Fibroblast of skin of back (primary cell): ENCODE measurements at places on chromosomes 6 and 20.
A peak's percentile ranks its signal among the peaks of the same experiment; 100 is the strongest.

GRCh38 chr20:12833861-12834260, 174.9 kb upstream of the SPTLC3 start:
- DNase-seq, result no peak

DNA sequence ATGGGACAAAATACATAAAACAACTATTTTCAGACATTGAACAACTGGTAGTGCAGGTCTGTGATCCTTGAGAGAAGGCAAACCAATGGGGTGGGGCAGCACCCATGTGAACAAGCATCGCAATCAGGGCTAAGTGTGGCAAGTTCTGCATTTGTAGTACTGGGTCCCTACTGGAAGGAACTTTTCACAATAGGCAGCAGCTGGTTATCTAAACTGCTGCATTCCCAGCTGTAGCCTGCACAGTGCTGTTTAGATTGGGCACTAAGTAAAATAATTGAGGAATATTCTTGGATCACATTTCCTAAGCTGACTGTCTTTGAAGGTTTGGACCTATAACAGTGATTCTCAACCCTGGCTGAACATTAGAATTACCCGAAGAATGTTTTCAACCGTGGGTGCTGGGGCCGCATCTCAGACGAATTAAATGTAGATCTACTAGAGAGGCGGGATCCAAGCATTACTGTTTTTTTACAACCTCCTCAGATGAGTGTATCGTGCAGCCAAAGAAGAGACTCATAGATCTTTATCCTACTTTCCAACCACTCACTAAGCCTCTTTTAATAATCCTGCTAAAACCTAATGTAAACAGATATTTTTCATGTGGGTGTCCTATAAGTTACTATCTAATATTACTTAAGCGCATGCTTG, 12.4 kb upstream of the MAP3K4 start:
- DNase-seq, result no peak

DNA sequence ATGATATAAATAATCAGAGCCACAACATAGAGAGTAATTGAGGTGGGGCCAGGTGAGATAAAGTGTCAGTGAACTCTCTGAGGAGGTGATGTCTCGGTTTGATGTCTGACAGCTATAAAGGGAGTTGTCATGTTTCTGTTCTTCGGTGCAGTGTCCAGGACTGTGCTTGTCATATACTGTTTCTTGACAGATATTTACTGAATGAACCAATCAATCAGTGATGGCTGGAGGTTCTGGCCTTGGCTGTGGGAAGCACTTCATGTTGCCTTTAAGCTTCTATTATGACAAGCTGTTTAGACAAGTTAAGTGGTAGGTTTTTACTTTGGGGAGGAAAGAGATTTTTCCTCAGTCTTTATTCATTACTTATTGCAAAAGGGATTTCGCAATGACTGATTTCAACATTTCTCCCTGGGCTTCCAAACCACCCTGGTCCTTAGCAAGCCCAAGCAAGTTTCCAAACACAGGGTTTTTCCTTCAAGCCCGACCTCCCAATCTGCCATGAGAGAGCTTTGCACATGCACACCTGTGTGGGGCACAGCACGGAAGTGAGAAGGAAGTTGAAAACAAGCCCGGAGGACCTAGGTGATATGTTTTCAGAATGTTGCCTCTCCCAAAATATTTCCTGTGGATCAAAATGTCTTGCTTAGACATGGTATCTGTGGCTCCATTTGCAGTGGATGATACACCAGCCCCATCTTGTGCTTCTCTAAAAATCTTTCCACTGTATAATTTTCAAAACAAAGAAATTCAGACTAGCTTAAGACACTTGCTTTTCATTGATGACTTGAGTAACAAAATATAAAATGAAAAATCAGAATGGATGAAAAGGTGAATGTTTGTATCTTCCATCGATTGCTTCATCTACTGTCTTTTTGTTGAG, 567.3 kb upstream of the BTBD3 start:
- no peak for DNase-seq

DNA sequence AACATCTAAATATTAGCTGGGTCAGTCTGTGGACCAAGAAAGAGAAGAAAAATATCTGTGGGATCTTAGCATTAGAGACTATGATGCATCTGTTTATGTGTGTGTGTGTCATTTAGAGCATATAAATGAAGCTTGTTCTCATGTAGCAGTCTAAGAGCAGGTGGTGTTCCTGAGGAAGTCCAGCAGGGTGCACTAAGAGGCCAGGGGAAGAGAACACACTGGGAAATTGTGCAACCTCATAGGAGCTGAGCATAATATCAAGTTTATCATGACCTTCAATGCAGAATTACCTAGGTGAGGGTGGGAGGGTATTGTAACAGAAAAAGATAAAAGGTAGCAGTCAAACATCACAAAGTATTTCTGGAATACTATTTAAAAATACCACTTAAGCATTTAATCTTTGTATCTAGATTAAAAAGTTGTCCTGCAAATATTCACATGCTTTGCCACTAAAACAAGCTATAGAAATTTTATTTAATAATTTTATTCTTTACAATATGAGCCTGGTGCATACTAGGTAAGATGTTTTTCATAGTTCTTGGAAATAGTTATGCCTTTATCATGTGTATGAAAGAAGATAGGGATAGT, 80.5 kb downstream of the SMPDL3A start:
- peak; percentile 27 for DNase-seq

DNA sequence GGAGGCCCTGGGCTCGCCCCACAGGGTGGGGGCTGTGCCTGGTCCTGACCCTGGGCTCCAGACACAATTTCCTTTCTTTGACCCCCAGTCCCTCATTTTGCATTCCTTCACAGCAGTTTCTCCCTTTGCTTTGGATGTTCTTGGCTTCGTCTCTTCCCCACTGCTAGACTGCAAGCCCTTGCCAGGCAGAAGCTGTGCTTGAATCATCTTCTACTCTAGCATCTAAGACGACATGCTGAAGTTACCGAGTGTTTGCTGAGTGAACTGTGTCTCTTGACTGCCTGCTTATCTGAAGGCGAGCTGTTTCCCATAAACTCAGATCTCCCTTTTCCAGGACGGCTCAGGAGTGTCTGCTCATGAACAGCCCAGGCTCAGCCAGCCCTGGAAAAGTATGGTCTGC, 14.3 kb upstream of the SYNDIG1 start:
- DNase-seq, result no peak

GRCh38 chr6:46410334-46410953, 80.8 kb downstream of the RCAN2 start:
- peak; percentile 32 for DNase-seq

DNA sequence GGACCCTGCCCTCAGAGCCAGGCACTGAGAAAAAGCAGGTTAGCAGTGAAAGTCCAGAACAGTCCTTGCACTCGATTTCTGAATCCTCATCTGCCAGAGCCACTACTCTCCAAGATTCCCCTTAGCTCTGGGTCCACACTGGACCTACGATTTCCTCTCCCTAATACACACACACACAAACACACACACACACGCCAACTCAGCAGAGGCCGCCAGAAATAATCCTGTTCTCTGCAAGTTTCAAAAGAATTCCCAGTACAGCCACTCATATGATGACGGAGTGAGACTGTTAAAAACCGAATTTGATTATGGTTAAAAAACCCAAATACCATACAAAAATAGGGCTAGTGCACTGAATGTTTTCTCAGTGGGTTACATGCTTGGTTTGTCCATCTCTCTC, 90.8 kb downstream of the GMPR start:
- DNase-seq, result no peak

- no peak for DNase-seq
Measured at GRCh38 chr6:147007441-147007840, 196.8 kb upstream of the STXBP5 start.

- DNase-seq, result no peak
Measured at GRCh38 chr6:148915810-148916209, 169.0 kb downstream of the UST start.

GRCh38 chr6:45698046-45698445, 317.6 kb downstream of the CLIC5 start:
- no peak for DNase-seq

DNA sequence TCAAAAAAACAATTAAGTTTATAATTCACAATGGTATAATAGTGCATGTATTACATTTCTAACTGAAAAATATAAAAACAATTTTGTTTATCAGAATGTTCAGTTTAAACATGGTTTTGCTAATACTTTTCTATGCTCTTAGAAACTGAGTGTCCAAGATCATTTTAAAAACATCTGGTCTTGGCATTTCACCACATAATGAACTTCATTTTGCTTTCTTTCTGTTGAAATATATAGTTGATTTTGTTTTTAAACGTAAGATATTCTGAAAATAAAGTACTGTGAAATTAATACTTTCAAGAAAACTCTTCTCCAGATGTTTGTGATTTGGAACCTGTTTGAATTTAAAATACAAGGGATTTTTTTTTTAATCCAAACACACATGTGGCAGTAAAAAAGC, 264.4 kb downstream of the COL12A1 start:
- DNase-seq, result no peak

GRCh38 chr6:80234401-80234800, 127.9 kb downstream of the BCKDHB start:
- peak; percentile 64 for DNase-seq

DNA sequence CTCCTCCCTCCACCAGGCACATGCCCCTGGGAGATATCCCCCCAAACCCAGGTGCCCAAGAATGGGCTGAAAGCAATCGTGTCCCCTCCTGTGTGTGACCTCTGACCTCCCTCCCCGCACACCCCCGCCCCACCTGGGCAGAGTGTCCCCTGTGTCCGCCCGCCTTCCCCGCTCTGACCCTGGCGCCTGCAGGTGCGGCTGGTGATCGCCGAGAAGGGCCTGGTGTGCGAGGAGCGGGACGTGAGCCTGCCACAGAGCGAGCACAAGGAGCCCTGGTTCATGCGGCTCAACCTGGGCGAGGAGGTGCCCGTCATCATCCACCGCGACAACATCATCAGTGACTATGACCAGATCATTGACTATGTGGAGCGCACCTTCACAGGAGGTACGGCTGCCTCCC, 9.9 kb downstream of the GDAP1L1 start:
- no peak for DNase-seq

DNA sequence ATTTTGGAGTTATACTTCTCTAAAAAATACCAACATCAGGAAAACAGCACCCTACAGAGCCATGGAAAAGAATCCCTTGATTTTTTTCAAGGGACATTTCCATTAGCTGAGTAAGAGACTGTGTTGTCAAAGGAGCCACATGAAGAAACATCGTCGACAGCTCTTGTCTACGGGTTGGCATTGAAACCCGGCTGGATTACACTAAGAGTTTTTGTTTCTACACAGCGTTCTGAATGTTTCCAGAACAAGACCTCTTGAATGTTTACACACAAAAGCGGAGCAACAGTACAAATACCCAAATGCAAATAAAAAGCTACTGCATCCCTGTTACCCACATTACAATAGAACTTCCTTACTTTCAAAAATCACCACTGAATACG, 2.4 kb upstream of the MYLK4 start:
- no peak for DNase-seq

GRCh38 chr20:15613530-15613929, 959.7 kb downstream of the KIF16B start:
- peak; percentile 26 for DNase-seq

- DNase-seq, result no peak
Measured at GRCh38 chr6:139932671-139933070, 558.2 kb upstream of the CITED2 start.

GRCh38 chr20:49706630-49707091, 7.0 kb downstream of the B4GALT5 start:
- DNase-seq, result no peak

- peak; percentile 84 for DNase-seq
Measured at GRCh38 chr20:59748619-59749191, 144.4 kb downstream of the PHACTR3 start.

GRCh38 chr6:130827247-130828149, at the start of gene SMLR1:
Gene SMLR1, plus strand, starts transcription at chr6:130827406. Its CDS starts 8 bp downstream, at chr6:130827414.
- DNase-seq, result no peak

GRCh38 chr6:57435475-57436160, 118.2 kb downstream of the PRIM2 start:
- no peak for DNase-seq

DNA sequence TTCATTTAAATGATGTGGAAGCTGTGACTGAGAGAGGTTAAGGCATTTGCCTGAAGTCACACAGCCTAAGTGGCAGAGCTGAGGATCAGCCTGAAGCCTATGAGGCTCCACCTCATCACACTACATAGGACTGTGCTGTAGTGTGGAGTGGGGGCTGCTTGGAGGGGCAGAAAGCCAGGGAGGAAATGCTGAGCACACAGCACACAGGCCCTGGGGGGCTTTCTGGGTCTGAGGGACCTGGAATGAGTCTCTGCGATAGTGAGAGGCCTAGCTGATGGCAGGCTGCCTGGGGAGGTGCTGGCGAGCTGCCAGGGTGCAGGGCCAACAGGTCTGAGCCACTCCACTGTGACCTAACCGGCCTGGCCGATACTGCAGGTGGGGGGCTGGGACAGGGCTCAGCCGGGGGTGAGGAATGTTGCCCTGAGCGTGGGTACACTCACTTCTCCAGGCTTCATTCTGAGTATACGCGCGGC, 2.2 kb upstream of the ARHGAP40 start:
- no peak for DNase-seq

GRCh38 chr20:60752741-60753420, 499.2 kb upstream of the CDH4 start:
- no peak for DNase-seq

- peak; percentile 84 for DNase-seq
Measured at GRCh38 chr6:17584241-17584803, 15.8 kb upstream of the FAM8A1 start.

- DNase-seq, result no peak
Measured at GRCh38 chr20:37789408-37789807, 95.6 kb downstream of the CTNNBL1 start.

- DNase-seq, result no peak
Measured at GRCh38 chr20:2114990-2115681, 13.5 kb downstream of the STK35 start.

GRCh38 chr6:152093711-152094110, 286.2 kb downstream of the ESR1 start:
- DNase-seq, result no peak

DNA sequence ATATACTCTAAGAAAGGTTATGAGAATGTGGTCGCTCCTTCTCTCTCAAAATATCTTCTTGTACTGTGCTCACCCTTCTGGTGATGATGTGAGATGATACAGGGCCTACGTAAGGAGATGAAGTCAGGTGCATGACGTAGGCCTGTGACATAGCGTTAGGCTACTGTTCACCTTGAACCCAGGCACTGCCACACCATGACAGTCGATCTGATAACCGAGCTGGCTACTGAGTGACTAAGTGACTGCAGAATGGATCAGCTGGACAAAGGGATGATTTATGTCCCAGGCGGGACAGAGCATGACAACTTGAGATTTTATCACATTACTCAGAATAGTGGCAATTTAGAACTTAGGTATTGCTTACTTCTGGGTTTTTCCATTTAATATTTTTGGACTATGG, 11.2 kb downstream of the SLC24A3 start:
- no peak for DNase-seq

GRCh38 chr20:15204234-15204633, 866.8 kb upstream of the FLRT3 start:
- no peak for DNase-seq

- no peak for DNase-seq
Measured at GRCh38 chr6:166351715-166352285, 9.5 kb upstream of the SFT2D1 start.
